ENCODE measurements at places on chromosomes 1 and 21.

GRCh38 chr1:81157686-81158085, 643.0 kb upstream of the ADGRL2 start:
- no peak for DNase-seq

- DNase-seq, result no peak
Measured at GRCh38 chr1:204883405-204883804, 12.7 kb downstream of the NFASC start.

DNA sequence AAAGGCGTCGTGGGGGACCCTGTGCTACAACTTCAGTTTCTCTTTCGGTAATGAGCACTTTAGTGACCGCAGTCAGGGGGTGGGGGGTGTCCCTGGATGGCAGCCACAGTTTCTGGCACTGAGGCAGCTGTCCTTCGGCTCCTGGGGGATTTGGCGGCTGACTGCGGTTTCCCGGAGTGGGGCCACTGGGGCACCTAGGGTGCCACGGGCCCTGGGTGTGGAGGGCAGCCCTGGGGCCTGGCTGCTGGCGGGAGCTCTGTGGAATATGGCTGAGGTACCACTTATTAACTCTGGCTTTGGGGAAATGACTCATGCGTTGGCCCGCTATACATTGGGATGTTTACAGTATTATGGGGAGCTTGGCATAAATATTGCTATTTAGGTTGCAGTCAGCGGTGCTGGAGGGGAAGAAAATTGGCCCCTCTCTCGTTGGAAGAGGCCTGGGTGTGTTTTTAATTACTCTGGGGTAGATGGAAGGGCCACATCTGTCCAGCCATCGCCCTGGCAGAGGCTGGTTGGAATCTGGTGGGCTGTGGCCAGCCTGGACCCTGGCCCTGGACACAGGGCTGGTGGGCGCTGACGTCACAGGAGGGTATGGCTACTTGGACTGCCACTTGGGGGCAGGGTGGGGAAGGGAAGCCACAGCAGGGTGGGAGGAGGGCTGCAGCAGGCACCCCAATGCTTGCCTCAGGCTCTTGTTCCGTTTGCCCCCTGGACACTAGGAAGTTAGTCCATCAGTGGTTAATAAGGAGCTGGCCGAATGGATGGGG, 2.0 kb downstream of the EPHB2 start:
- no peak for DNase-seq

DNA sequence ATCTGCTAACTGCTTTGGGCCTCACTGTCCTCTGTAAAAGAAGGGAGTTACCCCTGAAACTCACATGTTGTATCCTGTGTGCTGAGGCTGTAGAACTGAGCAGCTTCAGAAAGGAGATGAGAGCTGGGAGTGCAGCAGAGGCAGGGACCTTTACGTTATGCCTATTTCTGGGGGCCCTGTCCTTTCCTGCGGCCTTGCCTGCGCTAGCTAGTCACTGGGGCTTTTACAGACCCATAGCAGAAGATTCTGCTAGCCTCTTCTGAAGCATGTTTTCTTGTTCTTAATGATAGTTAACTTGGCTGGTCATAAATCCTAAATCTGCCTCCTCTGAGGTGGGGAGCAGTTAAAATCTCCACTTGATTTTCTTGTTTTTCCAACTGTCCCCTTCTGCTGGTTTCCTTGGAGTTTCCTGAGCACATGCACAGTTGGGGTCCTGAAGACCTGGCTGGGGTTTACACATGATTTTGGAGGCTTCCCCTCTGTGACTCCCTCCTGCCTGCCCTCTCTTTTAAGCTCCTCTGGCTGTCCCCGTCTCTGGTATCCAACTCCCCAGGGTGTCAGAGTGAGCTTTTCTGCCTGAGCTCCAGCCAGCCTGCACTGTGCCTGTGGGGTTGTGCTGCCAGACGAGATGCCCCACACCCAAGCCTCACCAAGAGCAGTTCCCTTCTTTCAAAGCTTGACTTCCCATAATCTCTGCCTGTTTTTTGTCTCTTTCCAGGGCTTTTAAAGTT, 76.6 kb downstream of the NOS1AP start:
- DNase-seq, result no peak

DNA sequence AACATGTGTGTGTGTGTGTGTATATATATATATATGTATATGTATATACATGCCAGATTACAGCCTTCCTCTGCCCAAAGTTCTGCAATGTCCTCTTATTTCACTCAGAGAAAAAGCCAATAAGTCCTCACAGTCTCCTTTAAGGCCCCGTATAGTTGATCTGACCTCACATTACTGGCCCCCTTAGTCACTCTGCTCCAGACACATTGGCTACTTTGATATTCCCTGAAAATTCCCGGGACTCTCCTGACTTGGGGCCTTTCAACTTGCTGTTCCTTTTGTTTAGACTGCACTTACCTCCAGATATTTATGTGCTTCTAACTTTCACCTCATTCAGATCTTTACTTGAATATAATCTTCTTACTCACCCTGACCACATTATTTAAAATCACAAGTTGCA, 4.2 kb upstream of the BSDC1 start:
- DNase-seq, result no peak

GRCh38 chr1:206591226-206591625, 21.0 kb downstream of the EIF2D start:
- no peak for DNase-seq

DNA sequence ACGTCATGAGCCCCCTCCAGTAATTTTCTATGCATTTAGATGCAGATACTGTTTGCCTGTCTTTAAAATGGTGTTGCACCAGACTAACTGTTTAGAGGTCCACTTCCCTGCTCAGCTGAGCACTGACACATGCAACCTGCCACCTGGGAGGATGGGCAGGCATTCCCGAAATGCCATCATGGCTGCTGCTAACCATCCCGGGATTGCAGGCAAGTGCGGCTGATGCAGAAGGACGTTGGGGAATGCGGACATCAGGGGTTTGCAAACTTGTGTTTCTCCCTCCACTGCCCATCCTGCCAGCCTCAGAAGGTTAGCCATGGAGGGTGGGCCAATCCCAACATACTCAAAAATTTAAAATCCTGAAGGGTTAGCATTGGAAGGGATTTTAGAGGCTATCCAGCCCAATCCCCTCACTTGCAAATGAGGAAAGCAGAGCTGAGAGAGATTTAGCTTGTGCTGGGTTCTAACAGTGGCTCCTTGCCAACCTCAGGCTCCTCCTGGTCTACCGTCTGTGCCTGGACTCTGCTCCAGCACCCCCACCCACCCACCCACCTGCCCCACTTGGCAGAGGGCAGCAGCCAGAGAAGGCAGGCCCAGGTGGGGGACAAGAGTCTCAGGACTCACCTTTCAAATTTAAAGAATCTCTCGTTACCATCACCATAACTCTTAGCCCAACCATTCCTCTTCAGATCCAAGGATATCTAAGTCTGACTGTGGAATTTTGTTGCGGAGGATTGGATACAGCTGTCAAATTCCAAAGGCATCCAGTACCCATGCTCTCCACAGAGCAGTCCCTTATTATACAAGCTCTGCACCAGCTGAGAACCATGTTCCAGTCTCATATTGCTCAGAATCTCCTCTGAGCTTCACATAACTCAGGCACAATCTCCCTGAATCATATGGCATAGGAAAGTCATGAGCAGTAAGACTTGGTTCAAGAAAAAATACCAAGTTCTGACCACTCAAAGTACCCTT, 34.2 kb downstream of the HIVEP3 start:
- no peak for DNase-seq

GRCh38 chr1:201538612-201539551, at the start of gene NAV1:
TSS of gene NAV1 (plus strand) at chr1:201539127. CDS start at chr1:201622885, 83,758 bp downstream.
- peak; percentile 26 for DNase-seq

- no peak for DNase-seq
Measured at GRCh38 chr1:173393659-173394000, 83.5 kb upstream of the PRDX6 start.

- DNase-seq, result no peak
Measured at GRCh38 chr1:172939475-172939874, 111.3 kb downstream of the TNFSF18 start.

DNA sequence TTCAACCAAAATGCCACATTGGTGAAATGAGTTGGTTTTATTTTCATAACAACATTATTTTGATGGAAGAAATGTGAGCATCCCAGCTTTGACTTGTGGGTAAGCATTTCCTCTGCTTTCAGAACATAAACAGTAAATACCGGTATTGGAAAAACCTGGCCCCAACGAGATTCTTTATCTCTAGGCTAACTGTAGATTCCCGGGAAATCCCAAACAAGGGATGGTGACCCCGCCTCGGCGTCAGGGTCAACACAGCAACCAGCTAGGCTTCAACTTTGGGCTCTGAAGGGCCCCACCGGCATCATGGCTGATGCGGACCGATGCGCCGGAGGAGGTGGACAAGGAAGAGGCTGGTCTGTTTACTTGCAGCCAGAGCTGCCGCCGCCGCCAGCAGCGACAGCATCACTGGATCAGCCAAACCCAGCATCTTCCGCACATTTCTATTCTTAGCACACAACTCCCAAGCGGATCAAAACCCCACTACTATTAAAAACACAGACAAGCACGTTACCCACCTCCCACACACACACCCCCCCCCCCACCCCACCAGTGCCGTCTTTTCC, 1.1 kb downstream of the AKT3 start:
- DNase-seq, result peak; percentile 37

DNA sequence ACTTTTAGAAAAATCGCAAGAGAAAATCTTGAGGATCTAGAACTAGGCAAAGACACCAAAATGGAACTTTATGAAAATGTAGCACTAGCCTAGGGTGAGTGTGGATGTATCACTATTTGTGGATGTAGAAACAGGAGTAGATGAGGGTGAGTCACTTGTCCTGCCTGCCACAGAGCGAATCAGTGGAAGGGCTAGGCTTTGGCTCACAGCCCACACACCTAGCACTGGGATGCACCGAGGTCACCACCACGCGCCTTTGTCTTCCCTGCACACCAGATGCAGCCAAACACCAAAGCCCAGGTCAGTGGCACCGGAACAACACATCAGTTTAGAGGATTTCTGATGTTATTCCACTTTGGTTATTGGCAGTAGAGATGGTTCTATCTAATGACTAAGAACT, 38.2 kb downstream of the PKNOX1 start:
- DNase-seq, result no peak

GRCh38 chr1:21913763-21914162, 23.3 kb downstream of the HSPG2 start:
- DNase-seq, result no peak

GRCh38 chr1:34833711-34834110, 25.8 kb downstream of the SMIM12 start:
- no peak for DNase-seq

DNA sequence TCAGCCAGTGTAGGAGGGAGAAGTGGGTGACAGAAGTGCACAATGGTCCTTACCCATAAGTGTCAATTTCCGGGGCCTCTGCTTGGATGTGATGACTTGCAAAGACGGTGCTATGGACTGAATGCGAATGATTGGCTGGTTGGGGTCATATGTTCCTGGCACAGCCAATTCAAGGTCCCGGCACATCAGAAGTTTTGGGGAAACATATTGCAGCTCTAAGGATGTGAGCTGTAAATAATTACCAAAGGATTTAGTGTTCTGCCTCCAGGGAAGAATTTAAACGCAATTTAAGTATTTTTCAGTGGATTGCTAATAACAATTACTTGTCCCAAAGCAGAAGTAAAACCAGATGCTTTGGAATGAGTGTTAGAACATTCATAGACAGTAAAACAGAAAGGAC, 26.9 kb upstream of the EXOSC10 start:
- DNase-seq, result no peak

GRCh38 chr1:247421074-247421473, 5.1 kb downstream of the NLRP3 start:
- no peak for DNase-seq

DNA sequence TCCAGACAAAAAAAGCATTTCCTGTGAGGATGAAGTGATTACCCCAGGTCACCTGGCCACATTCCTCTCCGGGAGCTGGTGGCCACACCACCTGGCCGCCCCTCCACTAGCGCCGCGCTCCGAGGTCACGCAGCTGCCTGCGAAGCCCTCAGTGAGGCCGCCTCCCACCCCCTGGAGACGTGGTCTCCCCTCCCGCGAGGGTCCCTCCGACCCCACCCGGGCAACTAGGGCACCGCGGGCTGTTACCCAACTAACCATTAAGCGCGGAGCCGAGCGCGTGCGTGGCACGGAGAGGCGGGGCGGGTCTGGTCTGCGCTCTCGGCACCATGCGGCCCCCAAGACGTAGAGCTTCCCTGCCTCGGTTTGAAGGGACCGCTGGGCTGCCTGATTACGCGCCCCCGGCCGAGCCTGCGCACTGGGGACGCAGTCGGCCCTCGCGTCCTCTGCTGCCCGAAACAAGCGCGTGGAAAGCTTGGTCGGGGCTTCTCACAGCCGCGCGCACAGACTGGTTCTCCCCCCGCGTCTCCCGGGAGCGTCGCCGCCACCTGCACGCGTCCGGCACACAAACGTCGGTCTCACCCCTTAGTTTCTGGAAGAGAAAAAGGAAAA, 106.5 kb downstream of the SLC16A1 start:
- peak; percentile 13 for DNase-seq

GRCh38 chr21:44255511-44255981, 6.2 kb downstream of the DNMT3L start:
- DNase-seq, result no peak

GRCh38 chr1:245440922-245441321, 286.1 kb downstream of the KIF26B start:
- no peak for DNase-seq

- no peak for DNase-seq
Measured at GRCh38 chr1:164803366-164803765, 244.4 kb downstream of the PBX1 start.

DNA sequence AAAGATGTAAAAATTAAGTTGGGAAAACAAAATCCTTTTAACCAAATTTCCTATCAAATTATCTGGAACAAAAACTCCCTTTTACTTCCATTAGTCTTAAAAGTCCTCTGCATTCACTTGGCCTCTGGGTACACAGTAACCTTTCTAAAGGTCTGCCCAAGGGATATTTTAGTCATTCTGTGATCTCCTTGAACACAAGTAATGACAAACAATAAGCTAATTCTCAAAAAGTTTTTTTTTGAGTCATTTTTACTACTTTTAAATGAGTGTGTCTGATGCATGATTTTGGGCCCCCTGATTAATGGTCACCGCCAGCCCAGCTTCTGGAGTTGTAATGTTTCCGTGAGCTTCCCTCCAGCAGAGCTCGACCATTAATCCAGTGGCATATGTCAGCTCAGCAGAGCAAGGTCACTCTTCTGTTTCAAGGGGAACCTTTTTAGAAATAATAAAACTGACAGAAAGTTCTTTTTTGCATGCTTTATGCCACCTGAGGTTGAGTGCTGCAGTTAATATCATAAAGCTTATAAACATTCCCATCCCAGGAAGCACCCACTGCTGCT, 14.3 kb downstream of the SAMSN1 start:
- no peak for DNase-seq

- DNase-seq, result no peak
Measured at GRCh38 chr1:184686540-184686939, 68.1 kb downstream of the EDEM3 start.

DNA sequence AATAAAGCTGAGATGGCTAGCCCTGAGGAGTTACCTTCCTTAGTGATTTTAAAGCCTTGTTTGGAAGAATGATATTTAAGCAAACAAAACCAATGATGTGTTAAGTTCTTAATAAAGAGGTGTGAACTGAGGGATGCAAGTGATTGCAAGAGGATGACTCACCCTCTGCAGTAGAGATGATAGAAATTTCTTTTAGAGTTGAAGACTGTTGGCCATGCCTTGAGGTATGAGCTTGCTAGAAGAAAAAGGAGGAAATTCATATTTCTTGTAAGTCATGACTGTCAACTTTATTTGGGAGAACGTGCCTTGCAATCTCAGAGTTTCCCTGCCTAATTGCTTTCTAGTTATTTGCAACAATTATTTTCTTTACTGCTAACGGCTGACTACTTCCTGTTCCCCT, 94.7 kb downstream of the PLA2G4A start:
- no peak for DNase-seq
